ENCODE measurements at places on chromosomes 11 and 22. TPM values are rescaled to one million over a fixed set of nuclear protein-coding genes. Genes with fewer than 3 reads are reported as not detected.

Gene NRIP3
- 0.73 TPM for total RNA-seq

- no peak overlapping the region for H3K27ac ChIP-seq
- no peaks in the 10 kb centered on the region for H3K27me3 ChIP-seq
- no peak overlapping the region for H3K4me3 ChIP-seq
- no peaks in the 10 kb centered on the region for H3K4me1 ChIP-seq
- DNase-seq, result no peak
Observed at GRCh38 chr11:40291741-40292140, 1167.7 kb downstream of the LRRC4C start.

DNA sequence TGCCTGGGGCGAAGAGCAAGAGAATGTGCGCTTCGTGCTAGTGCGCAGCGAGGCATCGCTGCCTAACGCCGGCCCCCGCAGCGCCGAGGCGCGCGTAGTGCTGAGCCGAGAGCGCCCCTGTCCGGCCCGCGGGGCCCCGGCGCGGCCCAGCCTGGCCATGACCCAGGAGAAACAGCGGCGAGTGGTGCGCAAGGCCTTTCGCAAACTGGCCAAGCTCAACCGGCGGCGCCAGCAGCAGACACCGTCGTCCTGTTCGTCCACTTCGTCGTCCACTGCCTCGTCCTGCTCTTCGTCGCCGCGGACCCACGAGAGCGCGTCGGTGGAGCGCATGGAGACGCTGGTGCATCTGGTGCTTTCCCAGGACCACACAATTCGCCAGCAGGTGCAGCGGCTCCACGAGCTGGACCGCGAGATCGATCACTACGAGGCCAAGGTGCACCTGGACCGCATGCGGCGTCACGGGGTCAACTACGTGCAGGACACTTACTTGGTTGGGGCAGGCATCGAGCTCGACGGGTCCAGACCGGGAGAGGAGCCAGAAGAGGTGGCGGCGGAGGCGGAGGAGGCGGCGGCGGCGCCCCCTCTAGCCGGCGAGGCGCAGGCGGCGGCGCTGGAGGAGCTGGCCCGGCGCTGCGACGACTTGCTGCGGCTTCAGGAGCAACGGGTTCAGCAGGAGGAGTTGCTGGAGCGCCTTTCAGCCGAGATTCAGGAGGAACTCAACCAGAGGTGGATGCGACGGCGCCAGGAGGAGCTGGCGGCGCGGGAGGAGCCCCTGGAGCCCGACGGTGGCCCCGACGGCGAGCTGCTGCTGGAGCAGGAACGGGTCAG lies 1.0 kb downstream of the RASSF10 start:
- H3K27ac ChIP-seq, result peak overlapping the region; percentile 26
- no peaks in the 10 kb centered on the region for H3K27me3 ChIP-seq
- DNase-seq, result peak; percentile 51
- peak overlapping the region; percentile 83 for H3K4me3 ChIP-seq

GRCh38 chr11:8290081-8290810 lies 26.6 kb upstream of the LMO1 start:
- no peaks in the 10 kb centered on the region for H3K36me3 ChIP-seq
- no peaks in the 10 kb centered on the region for H3K4me1 ChIP-seq
- H3K4me3 ChIP-seq, result no peak overlapping the region
- no peak overlapping the region for H3K27ac ChIP-seq

GRCh38 chr11:27248576-27249509 lies 114.2 kb downstream of the CCDC34 start:
- DNase-seq, result no peak
- H3K4me1 ChIP-seq, result no peaks in the 10 kb centered on the region
- H3K27ac ChIP-seq, result no peak overlapping the region
- H3K4me3 ChIP-seq, result no peak overlapping the region
- no peaks in the 10 kb centered on the region for H3K27me3 ChIP-seq
- H3K36me3 ChIP-seq, result no peaks in the 10 kb centered on the region

Gene EHF
- total RNA-seq, result 286 TPM

- H3K27me3 ChIP-seq, result peaks cover 52% of the 10 kb centered on the region
- DNase-seq, result no peak
- H3K27ac ChIP-seq, result no peak overlapping the region
- H3K4me3 ChIP-seq, result no peak overlapping the region
- H3K36me3 ChIP-seq, result peaks cover 12% of the 10 kb centered on the region
- peaks cover 12% of the 10 kb centered on the region for H3K4me1 ChIP-seq
Observed at GRCh38 chr11:76288166-76288980, 82.1 kb upstream of the WNT11 start.

GRCh38 chr22:48242461-48242864 lies 1480.0 kb downstream of the TBC1D22A start:
- H3K27ac ChIP-seq, result no peak overlapping the region
- no peaks in the 10 kb centered on the region for H3K27me3 ChIP-seq
- no peaks in the 10 kb centered on the region for H3K4me1 ChIP-seq

- no peak overlapping the region for H3K27ac ChIP-seq
- no peaks in the 10 kb centered on the region for H3K36me3 ChIP-seq
- peaks cover 70% of the 10 kb centered on the region for H3K27me3 ChIP-seq
- no peak overlapping the region for H3K4me3 ChIP-seq
- DNase-seq, result no peak
Observed at GRCh38 chr11:45000918-45001317, 50.2 kb upstream of the TP53I11 start.

All from Calu3 (cell line).